ENCODE measurements at places on chromosomes 2 and 18.

DNA sequence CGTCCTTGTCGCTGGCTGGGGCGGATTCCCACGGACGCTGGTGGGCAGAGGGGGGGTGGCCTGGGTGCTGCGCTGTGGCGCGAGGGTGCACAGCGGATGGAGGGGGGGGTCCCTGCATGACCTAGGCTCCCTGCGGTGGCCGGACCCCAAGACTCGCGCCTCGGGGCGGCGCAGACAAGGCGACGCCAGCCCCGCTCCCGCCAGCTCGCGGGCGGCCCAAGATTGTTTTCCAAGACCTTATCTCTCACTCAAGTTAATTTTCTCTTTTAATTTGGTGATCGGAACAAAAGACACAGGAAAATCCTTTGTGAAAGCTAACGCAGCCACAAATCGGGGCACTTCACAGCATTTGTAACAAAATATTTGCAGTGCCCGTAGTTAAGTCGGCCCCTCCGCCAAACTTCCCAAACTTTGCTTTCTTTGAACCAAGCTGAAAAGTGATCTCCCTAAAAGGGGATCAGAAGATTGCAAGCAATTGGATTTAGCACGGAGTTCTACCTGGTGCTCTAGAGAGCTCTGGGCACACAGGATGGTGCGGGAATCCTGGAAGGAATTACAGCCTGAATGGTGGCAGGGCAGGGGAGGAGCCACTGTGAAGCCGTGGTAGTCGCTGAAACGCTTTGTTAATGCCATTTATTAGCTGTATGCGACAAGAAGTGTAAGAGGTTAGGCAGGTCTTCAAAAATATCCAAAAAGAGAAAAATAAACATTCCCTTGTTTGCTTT is 4.8 kb upstream of the ID2 start:
- DNase-seq = peak; percentile 56

GRCh38 chr2:20125616-20126015 is 74.2 kb upstream of the LAPTM4A start:
- DNase-seq = peak; percentile 35

- DNase-seq = no peak
Observed at GRCh38 chr2:72674982-72675915, 150.6 kb downstream of the EXOC6B start.

- DNase-seq = no peak
Observed at GRCh38 chr18:14577971-14578370, 34.6 kb upstream of the POTEC start.

- no peak for DNase-seq
Observed at GRCh38 chr2:230891064-230891463, 26.3 kb downstream of the ITM2C start.

- DNase-seq = no peak
Observed at GRCh38 chr2:241794250-241794823, 14.7 kb upstream of the NEU4 start.

DNA sequence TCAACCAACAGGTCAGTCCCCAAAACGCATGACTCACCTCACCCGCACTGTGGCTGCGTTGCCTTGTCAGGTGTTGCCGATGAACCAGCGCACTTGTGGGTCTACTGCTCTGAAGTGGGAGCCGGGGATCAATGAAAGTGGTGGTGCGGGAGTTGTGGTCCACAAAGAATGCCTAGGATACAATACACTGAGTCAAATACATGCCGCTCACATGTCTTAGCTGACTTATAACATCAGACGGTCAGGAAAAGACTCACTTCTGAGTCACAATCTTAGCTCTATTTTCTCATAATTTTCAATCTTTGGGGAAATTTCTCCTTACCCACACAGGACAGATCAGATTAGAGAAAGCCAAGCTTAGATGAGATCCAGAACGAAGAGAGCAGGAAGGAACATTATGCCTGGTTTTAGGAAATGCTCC is 107.1 kb upstream of the STK17B start:
- peak; percentile 74 for DNase-seq

GRCh38 chr18:60019463-60019840 is 119.7 kb downstream of the PMAIP1 start:
- DNase-seq = peak; percentile 77

DNA sequence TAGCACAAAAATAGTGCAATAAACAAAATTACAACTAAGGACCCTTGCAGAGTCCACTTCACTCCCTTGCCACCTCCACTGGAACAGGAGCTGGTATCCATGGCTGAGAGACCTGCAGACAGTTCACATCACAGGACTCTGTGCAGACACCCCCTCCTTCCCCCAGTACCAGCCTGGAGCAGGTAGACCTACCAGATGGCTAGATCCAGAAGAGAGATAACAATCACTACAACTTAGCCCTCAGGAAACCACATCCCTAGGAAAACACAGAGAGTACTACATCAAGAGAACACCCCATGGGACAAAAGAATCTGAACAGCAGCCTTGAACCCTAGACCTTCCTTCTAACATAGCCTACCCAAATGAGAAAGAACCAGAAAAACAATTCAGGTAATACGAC is 49.8 kb downstream of the FBXO15 start:
- no peak for DNase-seq

DNA sequence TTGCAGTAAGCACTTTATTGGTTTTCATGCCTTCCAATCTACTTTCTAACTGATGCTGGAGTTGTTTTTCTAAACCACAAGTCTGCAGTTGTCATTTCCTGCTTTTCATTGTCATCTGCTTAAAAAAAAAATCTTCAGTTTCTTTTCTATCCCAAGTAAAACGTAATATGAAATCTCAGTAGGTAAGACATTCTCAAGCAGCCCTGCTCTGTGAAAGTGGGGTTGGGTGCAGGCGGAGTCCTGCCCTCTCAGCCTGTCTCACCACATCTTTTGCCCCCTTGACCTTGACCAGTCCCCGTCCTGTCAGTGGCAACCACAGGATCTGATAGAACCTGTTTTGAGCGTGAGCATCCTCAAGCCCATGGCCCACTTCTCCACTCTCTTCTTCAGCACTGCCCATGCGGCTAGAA is 80.0 kb upstream of the CPO start:
- no peak for DNase-seq

- no peak for DNase-seq
Observed at GRCh38 chr2:176421297-176422050, 152.2 kb downstream of the MTX2 start.

- no peak for DNase-seq
Observed at GRCh38 chr2:37793004-37793403, 121.6 kb upstream of the CDC42EP3 start.

- peak; percentile 70 for DNase-seq
Observed at GRCh38 chr18:8812631-8813030, 107.3 kb downstream of the MTCL1 start.

Measured in adipocyte (in vitro differentiated cells).